CD4-positive, alpha-beta memory T cell (primary cell): ENCODE measurements at places on chromosomes 2 and 18. TPM values are rescaled to one million over a fixed set of nuclear protein-coding genes. Genes with fewer than 3 reads are reported as not detected.
A peak's percentile ranks its signal among the peaks of the same experiment; 100 is the strongest.

DNA sequence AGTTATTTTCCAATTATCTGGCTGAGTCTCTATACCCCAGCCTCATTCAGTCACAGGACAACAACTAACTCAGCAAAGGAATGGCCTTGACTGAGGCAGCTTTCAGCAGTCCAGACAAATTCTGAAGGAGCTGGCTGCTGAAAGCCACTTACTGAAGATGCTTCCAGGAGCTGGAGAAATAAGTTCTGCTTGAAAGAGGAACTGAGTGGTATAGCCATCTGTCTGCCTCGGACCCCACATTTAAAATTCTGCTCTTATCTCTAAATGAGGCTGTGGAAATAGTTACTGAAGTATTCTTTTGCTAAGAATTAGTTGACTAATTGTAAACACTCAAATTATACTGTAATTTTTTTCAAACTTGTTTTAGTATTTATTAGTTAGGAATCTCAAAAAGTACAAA lies 9.1 kb upstream of the GPD2 start:
- no peak for DNase-seq
- H3K27me3 ChIP-seq = no peaks in the 10 kb centered on the region
- peaks cover 6% of the 10 kb centered on the region for H3K4me1 ChIP-seq
- no peak overlapping the region for H3K27ac ChIP-seq
- H3K36me3 ChIP-seq = no peaks in the 10 kb centered on the region

DNA sequence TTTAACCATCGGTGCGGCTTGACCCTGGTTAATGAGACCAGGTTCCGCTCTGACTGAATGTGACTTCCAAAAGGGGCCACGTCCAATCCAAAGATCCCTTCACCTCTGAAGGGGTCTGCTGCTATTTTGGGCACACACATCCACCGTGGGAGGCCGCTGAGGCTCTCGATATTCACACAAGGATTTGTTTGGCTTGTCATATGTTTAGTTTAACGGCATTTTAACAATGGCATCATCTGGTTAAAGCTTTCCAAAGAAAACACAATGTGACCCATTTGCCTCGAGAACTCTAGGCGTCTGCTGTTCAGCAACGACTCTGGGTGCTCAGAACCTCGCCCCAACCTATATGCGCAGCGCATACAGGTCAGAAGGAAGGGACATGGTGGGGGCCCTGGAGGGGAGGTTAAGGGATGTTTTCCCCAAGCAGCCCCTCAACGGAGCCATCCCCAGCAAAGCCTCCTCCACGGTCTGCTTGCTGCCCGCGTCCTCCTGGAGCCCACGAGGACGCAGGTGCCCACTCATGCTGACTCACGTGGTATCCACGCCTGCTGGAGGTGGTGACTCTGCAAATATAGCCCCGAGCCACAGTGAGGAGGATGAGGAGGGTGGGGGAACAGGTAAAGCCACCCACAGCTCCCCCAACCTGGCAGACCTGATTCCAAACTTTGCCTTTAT lies 260.3 kb downstream of the HDAC4 start:
- H3K36me3 ChIP-seq = peaks cover 53% of the 10 kb centered on the region
- H3K4me3 ChIP-seq = no peak overlapping the region
- no peaks in the 10 kb centered on the region for H3K27me3 ChIP-seq

GRCh38 chr2:36485521-36485920 lies 112.4 kb downstream of the FEZ2 start:
- no peak for DNase-seq
- no peaks in the 10 kb centered on the region for H3K27me3 ChIP-seq
- H3K4me3 ChIP-seq = no peak overlapping the region

- H3K27me3 ChIP-seq = no peaks in the 10 kb centered on the region
- peaks cover 66% of the 10 kb centered on the region for H3K4me1 ChIP-seq
- DNase-seq = peak; percentile 95
Observed at GRCh38 chr2:96146153-96146880, 1.1 kb upstream of the DUSP2 start.

- no peak overlapping the region for H3K27ac ChIP-seq
- H3K36me3 ChIP-seq = no peaks in the 10 kb centered on the region
- H3K4me1 ChIP-seq = no peaks in the 10 kb centered on the region
Observed at GRCh38 chr18:4544142-4544541, 89.0 kb upstream of the DLGAP1 start.

GRCh38 chr2:112159454-112159921 lies 21.3 kb downstream of the FBLN7 start:
- H3K4me1 ChIP-seq = peaks cover 25% of the 10 kb centered on the region
- no peak overlapping the region for H3K27ac ChIP-seq
- no peaks in the 10 kb centered on the region for H3K36me3 ChIP-seq
- no peak overlapping the region for H3K4me3 ChIP-seq
- no peak for DNase-seq

- no peaks in the 10 kb centered on the region for H3K4me1 ChIP-seq
- H3K36me3 ChIP-seq = no peaks in the 10 kb centered on the region
- no peak overlapping the region for H3K27ac ChIP-seq
- no peaks in the 10 kb centered on the region for H3K27me3 ChIP-seq
- H3K4me3 ChIP-seq = no peak overlapping the region
Observed at GRCh38 chr2:173764094-173764493, 201.1 kb downstream of the SP3 start.

DNA sequence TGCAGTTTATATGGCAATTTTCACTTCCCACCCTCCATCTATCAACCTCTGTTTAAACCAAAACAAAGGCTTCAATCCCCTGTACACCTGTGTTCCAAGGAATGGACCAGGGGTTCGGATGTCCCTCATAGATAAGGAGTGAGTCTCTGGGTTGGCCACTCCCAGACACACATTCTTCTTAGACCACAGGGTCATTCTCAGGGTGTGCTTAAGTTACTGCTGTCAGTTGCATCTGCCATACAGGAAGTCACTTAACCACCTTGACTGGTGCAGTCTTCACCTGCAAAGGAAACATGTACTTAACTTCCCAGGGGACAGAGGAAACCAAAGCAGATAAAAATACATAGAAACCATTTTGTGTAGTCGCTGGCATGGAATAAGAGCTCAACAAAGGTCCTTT lies 151.0 kb upstream of the NDUFV2 start:
- H3K27me3 ChIP-seq = no peaks in the 10 kb centered on the region
- DNase-seq = no peak
- no peaks in the 10 kb centered on the region for H3K36me3 ChIP-seq
- H3K27ac ChIP-seq = no peak overlapping the region
- H3K4me1 ChIP-seq = no peaks in the 10 kb centered on the region

DNA sequence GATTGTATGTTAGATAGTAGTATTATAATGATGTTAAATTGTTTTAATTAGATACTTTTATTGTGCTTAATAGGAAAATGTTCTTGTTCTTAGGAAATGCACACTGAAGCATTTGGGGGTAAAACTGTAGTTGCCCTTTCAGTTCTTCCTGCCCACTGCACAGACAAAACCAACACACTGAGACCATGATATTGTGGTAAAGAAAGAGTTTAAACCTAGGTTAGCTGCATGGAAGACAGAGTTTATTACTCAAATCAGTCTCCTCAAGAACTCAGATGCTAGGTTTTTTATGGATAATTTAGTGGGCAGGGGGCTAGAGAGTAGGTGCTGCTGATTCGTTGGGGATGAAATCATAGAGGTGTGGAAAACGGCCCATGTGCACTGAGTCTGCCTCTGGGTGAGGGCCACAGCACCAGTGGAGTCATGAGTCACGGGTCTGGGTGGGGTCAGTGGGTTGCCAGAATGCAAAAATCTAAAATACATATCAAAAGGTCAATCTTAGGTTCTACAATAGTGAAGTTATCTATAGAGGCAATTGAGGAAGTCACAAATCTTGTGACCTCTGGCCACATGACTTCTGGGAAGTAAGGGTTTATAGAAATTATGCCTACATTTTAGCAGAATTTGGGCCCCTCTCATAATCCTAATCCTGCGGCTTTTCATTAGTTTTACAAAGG lies 283.4 kb upstream of the FBXO11 start:
- H3K27me3 ChIP-seq = no peaks in the 10 kb centered on the region
- no peak overlapping the region for H3K4me3 ChIP-seq
- no peaks in the 10 kb centered on the region for H3K36me3 ChIP-seq
- DNase-seq = no peak
- H3K4me1 ChIP-seq = no peaks in the 10 kb centered on the region

GRCh38 chr2:219418155-219419011 lies at the start of gene DES:
Gene DES, plus strand, starts transcription at chr2:219418377. Its CDS starts 86 bp downstream, at chr2:219418463.
- no peaks in the 10 kb centered on the region for H3K27me3 ChIP-seq
- no peak for DNase-seq
- H3K27ac ChIP-seq = no peak within 1 kb of the TSS
- no peak within 1 kb of the TSS for H3K4me3 ChIP-seq
- no peaks in the 10 kb centered on the region for H3K36me3 ChIP-seq

DNA sequence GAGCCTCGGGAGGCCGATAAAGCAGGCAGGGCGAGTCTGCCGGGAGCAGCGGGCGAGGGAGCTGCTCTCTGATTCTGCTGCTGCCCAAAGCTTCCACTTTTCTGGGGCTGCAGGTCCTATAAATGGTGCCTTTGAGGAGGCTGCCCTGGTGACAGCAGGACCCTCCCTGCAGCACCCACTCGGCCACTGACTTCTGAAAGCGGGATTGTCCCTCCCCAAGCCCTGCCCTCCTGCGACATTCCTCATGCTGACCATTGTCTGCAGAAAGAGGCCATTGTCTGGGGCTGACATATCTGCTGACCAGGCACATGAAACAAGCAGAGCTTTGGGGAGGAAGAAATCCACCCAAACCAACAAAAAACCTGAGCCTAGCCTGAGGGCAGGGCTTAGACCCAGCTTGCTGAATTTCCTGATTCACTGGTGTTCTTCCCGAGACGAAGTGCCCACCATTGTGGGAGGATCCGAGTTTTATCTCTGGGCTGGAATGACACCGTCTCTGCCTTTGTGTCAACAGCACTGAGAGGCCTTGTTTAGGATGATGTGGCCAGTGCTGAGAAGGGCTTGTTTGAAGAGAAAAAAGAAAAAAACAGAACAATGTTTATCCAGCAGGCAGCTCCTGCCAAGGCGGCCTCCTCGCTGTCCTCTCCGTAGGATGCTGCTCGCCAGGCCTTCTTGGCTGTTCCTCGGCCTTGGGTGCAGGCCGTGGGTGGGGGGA lies 129.7 kb downstream of the MYCN start:
- no peak overlapping the region for H3K4me3 ChIP-seq
- H3K36me3 ChIP-seq = no peaks in the 10 kb centered on the region
- H3K27ac ChIP-seq = no peak overlapping the region
- no peaks in the 10 kb centered on the region for H3K27me3 ChIP-seq
- H3K4me1 ChIP-seq = no peaks in the 10 kb centered on the region

- H3K4me3 ChIP-seq = no peak overlapping the region
- H3K27ac ChIP-seq = no peak overlapping the region
- no peaks in the 10 kb centered on the region for H3K36me3 ChIP-seq
- H3K27me3 ChIP-seq = no peaks in the 10 kb centered on the region
- DNase-seq = no peak
- no peaks in the 10 kb centered on the region for H3K4me1 ChIP-seq
Observed at GRCh38 chr2:66488946-66489345, 54.0 kb downstream of the MEIS1 start.

- peak overlapping the region; percentile 77 for H3K27ac ChIP-seq
- no peaks in the 10 kb centered on the region for H3K27me3 ChIP-seq
- peak overlapping the region; percentile 82 for H3K4me3 ChIP-seq
- peaks cover 4% of the 10 kb centered on the region for H3K36me3 ChIP-seq
- no peak for DNase-seq
Observed at GRCh38 chr2:96815326-96816126, 542 bp upstream of the CNNM3 start.

GRCh38 chr2:203105996-203106395 lies 91.3 kb downstream of the NBEAL1 start:
- H3K27ac ChIP-seq = no peak overlapping the region
- H3K4me3 ChIP-seq = no peak overlapping the region
- no peaks in the 10 kb centered on the region for H3K36me3 ChIP-seq
- H3K4me1 ChIP-seq = no peaks in the 10 kb centered on the region
- DNase-seq = no peak
- no peaks in the 10 kb centered on the region for H3K27me3 ChIP-seq

- no peaks in the 10 kb centered on the region for H3K27me3 ChIP-seq
- H3K27ac ChIP-seq = no peak overlapping the region
- no peaks in the 10 kb centered on the region for H3K4me1 ChIP-seq
- DNase-seq = no peak
Observed at GRCh38 chr18:79899609-79900445, 51.6 kb downstream of the SLC66A2 start.

DNA sequence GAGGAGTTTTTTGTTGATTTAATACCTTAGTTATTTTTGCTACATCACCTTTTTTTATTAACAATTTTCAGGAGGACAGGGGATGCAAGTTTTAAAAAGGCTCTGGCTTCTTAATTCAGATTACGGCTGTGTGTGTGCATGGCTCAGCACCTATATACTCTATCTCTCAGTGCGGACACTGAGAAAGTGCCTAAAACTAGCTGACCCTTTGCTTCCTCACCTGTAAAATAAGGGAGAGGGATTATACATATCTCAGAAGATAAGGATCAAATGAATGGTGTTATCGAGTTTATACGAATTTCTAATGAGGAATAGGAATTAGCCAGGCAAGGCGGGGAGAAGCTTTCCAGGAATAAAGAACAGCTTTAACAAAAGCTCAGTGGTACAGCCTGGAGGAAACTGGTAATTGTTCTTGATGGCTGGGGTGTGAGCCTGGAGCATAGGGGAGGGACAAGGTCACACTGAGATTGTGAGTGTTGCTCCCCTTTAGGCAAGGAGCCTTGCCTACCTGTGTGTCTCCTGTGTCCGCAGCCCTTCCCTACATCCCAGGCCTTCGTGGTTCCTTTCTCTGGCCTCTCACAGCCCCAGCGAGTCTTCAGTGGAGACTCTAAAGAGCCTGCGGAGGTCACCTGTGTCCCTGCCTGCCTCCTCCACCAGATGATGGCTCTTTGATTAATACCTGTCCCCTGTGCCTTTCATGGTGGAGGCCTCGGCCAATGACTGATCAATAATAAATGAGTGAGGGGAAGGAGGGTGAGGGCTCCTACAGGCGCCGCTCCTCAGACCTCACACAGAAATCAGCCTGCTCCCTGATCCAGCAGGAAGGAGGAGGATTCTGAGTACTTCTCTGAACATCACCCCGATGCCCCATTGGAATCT lies 92.7 kb downstream of the DDX1 start:
- H3K4me1 ChIP-seq = no peaks in the 10 kb centered on the region
- no peak overlapping the region for H3K27ac ChIP-seq
- no peaks in the 10 kb centered on the region for H3K27me3 ChIP-seq
- DNase-seq = no peak
- no peaks in the 10 kb centered on the region for H3K36me3 ChIP-seq

Gene TMEM37
- not detected for polyA plus RNA-seq

Gene GCKR
- not detected for polyA plus RNA-seq

Gene TDRD15
- polyA plus RNA-seq = not detected

Gene RNPEPL1
- polyA plus RNA-seq = 13.6 TPM

Gene CRYBA2
- polyA plus RNA-seq = not detected

Gene MC5R
- not detected for polyA plus RNA-seq
